ENCODE measurements at places on chromosomes 16 and 17.

- DNase-seq = no peak
Measured at GRCh38 chr16:7148606-7149005, 184.0 kb upstream of the RBFOX1 start.

GRCh38 chr16:67922221-67922620 lies 9.4 kb downstream of the CTRL start:
- DNase-seq = no peak

GRCh38 chr16:50123417-50123816 lies 29.7 kb upstream of the TENT4B start:
- no peak for DNase-seq

- no peak for DNase-seq
Measured at GRCh38 chr17:5797447-5798050, 213.2 kb upstream of the NLRP1 start.

DNA sequence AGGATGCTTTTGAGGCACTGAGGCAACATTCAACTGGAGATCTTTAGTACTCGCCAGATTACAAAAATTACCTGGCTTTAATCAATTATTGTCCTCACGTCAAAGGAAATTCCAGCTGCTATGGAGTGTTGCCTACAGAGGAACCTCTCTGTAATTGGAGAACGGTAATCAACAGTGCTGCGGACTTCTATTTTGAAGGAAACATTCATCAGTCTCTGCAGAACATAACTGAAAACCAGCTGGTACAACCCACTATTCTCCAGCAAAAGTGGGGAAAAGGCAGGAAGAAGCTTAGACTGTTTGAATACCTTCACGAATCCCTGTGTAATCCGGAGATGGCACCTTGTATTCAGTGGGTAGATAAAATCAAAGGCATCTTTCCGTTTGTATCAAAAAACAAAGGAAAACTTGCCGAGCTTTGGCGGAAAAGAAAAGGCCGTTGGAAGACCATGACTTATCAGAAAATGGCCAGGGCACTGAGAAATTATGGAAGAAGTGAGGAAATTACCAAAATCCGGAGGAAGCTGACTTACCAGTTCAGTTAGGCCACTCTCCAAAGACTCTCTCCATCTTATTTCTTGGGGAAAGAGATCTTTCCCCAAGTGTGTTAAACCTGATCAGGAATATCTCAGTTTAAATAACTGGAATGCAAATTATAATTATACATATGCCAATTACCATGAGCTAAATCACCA lies 3.0 kb downstream of the SLC35G3 start:
- no peak for DNase-seq

DNA sequence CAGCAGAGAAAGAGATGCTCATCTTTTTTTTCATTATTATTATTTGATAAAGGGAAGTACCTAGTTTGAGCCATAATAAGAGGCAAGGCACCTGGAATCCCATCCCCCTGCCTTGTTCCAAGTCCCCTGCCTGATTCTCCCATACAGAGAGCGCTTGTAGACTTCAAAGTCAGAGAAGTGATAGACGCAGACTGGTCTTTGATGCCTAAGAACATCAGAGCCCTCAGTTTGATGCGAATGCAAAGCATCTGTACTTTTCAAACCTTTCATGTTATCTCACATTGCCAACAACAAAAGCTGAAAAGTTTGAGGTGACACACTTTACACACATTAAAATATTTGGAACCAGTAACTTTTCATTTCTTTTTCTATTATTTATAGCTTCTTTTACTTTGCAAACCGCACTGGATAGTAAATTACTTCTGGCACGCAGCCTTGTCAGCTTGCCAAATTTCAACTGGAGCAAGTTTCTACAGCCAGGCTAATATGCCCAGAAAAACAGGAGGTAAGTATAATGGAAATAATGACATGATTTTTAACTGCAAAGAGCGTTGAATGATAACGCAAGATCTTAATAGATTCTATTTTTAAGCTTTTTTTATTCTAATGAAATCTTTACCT lies 5.9 kb upstream of the UTP6 start:
- no peak for DNase-seq

- no peak for DNase-seq
Measured at GRCh38 chr17:6857336-6857735, 25.8 kb upstream of the TEKT1 start.

DNA sequence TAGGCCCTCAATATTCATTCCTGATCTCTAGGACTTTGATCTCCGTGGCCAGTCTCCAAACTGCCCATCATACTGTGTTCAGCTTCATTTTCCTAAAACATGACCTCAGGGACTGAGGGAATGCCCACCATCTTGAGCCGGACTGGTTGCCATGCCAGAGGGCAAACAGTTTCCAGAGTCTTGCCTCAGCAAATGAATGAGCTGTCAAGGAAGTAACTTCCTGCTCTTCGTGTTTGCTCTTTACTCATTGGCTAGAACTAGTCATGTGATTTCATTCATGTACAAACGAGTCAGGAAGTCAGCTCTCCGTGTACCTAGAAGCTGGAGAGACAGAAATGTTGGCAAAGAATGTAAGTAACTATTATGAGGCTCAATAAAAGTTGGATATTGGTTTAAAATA lies 50.2 kb downstream of the ANKFN1 start:
- DNase-seq = peak; percentile 19

- DNase-seq = no peak
Measured at GRCh38 chr17:59401725-59402124, 70.3 kb downstream of the YPEL2 start.

- DNase-seq = no peak
Measured at GRCh38 chr16:54355251-54355650, 68.7 kb upstream of the IRX3 start.

DNA sequence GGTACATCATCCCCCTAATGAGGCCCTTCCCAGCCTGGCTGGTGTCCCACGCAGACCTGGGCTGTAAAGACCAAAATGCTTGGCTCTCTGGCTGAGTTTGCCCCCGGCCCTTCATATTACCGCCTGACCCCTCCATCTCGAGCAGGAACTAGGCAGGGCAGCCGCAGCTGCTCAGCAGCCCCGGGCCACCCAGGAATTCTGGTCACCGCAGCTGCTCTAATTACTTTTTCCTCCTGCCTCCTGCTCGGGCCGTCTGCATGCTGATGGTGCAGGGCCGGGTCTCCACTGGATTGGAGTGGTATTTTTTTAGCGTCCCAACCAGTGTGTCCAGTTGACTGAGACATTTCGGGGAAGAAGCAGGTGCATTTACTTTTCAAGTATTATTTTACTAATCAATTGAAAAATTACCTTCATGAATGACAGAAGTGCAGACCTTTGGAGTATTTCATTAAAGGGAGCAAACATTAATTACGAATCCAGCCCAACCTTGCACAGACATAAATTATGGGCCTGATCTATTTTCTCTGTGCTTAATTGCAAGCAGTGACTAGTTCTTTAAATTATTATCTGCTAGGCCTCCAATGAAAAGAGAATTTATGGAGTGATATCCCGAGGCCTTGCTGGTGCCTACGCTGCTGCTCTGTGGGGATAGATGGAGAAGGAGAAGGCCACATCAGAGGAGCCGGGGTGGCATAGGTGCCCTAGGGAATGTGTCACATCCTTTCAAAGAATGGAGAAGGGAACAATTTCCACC lies 176.2 kb downstream of the CYLD start:
- no peak for DNase-seq

GRCh38 chr16:19696961-19697360 lies 21.1 kb downstream of the KNOP1 start:
- DNase-seq = no peak

DNA sequence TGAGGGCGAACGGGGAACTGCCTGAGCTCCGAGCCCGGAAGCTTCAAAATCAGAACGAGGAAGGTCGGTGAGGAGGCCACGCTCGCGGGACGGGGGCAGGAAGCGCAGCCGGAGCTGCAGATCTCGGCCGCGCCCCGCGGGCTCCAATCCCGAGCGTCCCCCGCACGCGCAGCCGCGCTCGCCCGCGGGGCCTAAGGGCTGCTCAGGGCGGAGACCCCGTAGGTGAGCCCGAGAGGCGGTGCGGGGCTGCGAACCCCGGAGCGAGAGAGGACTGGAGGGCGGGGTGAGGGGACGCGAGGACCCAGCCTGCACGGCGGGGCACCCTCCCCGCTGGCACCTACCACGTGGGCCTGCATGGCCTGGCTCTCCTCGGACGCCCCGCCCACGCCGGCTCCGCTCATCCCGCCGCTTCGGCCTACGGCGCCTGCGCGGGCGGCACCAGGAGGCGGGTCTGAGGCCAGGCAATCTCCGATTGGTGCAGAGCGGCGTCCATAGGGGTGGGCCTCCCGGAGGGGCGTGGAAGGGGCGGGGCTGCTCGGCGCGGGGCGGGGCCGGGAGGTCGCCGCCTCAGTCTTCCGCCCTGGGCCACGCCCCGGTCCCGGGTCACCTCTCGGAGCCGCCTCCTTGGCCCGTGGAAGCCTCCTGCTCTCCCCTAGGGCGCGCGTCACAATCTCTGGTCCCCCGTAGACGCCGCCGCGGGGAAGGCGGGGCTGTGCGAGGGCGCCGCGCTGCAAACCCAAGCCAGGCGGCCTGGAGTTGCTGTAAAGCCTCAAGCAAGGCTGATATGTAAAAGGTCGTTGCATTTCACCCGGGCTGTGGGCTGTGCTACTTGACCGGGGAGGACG lies 27.8 kb upstream of the METRNL start:
- DNase-seq = peak; percentile 99

- no peak for DNase-seq
Measured at GRCh38 chr17:82861393-82861775, 21.6 kb upstream of the ZNF750 start.

- no peak for DNase-seq
Measured at GRCh38 chr17:31060791-31061550, 33.8 kb upstream of the NF1 start.

DNA sequence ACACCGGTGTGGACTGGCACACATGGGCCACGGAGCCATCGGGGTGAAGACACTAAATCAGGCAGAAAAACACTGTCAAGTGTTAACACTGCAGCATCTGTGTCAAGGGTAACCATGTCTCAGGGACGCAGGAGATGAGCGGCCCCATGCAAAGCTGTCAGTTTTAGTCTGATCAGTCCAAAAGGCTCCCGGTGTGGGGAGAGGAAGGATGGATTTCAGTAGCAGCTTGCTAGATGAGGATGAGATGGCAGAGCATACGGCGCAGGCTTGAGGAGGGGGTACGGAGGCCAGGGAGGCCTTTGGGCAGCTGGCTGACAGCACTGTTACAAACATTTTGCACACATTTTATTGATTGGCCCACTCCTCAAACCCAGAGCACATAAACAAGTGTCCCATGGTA lies 98.1 kb downstream of the GNAO1 start:
- DNase-seq = no peak

DNA sequence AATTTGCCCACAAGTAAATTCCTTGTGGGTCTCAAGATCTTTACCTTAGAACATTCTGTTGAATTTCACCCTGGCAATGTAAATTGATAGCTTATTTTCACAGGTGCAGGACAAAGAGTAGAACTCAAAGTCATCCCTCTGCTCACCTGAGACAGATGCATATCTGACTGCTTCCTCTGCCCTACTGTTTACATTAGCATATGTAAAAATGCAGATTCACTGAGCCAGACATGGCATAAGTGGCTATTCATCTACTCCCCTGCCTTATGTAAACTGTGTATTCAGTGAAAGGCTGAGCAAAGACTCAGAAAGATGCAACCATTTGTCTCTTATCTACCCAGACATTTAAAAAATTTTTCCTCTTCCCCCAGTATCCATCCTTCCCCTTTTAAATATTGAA lies 22.3 kb upstream of the MILR1 start:
- DNase-seq = no peak

GRCh38 chr16:89949121-89949742 lies 677 bp downstream of the DEF8 start:
- DNase-seq = no peak

- DNase-seq = no peak
Measured at GRCh38 chr17:56152874-56153602, at the start of gene ANKFN1. Gene ANKFN1, plus strand, starts transcription at chr17:56153475. Its CDS starts 59,193 bp downstream, at chr17:56212668.

GRCh38 chr16:84820305-84820684 lies 510 bp downstream of the CRISPLD2 start:
- no peak for DNase-seq

DNA sequence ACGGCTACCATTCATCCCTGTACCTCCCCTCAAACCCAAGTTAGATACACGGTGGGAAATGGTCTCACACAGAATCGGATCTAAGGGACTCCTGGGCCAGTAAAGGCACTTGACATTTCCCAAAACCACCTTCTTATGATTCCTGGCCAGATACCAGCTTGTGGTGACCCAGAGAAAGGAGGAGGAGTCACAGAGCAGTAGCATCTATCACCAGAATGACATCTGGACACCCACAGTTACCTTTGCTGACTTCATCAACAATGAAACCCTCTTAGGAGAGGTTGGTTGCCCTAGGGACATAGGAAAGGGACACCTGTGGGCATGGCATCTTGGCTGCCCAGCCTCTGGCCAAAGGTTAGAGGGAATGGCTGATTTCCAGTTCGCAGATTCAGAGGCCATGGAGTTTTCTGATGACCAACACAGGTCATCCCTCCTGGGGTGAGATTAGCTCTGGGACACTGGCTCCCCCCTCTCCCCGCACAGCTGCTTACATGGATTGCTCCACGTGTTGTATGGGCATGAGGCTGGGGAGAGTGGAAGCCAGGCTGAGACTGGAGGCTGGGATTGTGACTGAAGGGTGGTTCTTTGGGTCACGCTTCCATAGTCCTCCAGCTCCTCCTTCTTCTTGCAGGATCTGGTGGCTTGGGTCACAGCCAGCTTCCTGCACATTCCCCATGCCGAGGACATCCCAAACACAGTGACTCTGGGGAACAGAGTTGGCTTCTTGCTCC lies 1.4 kb upstream of the AOC3 start:
- no peak for DNase-seq

DNA sequence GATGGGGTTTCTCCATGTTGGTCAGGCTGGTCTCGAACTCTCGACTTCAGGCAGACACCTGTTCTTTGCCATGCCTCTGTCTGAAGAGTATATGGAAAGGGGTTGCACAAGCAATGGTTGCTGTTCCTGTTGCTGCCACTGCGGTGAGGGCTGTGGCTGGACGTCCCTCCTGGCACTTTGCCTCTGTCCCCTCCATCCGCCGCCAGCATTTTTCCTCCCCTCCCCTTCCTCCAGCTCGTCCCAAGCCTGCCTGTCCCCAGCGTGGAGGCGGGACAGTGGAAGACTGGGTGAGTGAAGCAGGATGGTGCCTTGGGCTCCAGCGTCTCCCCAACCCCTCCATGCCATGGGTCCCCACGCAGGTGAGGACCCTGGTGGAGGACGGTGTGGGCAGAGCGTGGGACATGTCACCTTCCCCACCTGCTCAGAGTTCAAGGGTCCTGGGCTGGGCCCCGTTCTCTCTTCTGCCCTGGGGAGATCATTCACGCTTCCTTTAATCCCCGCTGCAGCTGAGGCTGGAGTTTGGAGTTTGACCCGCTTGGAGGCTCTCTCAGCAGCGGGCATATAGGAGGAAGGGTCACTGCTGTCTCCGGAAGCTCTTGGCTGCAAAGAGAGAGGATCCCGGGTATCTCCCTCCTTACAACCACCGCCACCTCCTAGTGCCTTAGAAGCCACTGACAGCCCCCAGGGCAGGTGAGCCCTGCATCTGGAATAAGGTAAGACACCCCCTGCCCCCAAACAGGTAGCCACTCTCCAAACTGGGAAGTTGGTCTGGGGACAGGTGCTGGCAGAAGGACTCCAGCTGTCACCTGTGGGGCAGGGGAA lies at the start of gene SLC5A11:
SLC5A11 (plus strand) TSS at position 238 of the 822 bp plus-strand sequence. CDS start 12,681 bp downstream, outside the sequence.
- no peak for DNase-seq
